ENCODE measurements at places on chromosomes 5 and 9.

DNA sequence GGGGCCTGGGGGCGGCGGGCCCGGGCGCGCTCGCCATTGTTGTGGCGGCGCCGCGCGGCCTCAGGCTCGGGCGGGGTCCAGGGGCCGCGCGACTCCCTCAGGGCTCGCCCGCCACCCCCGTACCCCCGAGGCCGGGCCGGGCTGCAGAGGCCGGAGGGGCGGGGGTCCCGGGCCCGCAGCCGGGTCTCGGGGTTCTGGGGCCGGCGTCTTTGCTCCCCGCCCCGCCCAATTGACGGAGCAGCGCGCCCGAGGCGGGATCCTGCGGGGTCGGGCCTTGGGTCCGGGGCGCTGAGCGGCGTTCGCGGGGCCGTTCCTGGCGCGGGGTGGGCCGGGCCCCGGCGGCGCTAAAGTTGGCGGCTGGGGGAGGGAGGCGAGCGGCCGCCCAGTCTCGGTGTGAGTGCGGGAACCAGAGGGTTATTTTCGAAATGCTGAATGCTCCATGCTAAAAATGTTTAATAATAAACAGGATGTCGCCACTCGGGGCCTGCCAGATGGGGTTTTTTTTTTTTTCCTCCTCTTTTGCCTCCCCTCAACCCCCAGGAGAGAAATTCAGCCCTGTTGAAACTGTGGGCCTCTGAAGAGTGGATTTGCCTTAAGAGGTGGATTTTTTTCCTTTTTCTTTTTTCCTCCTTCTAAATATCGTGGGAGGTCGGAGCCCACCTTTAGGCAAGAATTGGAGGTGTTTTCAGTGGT is 724 bp downstream of the PRRC2B start:
- no peak for DNase-seq

- DNase-seq: peak; percentile 78
These were observed 19.1 kb downstream of the TNFSF8 start for GRCh38 chr9:114911167-114911821.

DNA sequence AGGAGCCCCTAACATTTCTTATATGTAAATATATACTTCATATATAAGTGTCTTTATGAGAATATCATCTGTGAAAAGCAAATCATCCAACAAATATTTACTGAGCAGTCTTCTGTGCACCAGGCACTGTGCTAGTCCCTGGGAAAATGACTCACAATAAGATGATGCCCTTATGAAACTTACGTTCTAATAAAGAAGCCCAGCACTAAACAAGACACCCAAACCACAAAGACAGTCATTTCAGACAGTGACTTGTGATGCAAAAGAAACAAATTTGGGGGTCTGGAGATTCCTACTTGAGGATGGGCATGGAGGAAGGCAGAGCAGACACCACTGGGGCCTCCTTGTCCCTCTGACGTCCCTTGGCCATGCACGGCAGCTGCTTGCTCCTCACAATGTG is 30.6 kb upstream of the PPP1R2B start:
- DNase-seq: no peak

- DNase-seq: no peak
These were observed 316.9 kb upstream of the IRX2 start for GRCh38 chr5:3068401-3068800.

DNA sequence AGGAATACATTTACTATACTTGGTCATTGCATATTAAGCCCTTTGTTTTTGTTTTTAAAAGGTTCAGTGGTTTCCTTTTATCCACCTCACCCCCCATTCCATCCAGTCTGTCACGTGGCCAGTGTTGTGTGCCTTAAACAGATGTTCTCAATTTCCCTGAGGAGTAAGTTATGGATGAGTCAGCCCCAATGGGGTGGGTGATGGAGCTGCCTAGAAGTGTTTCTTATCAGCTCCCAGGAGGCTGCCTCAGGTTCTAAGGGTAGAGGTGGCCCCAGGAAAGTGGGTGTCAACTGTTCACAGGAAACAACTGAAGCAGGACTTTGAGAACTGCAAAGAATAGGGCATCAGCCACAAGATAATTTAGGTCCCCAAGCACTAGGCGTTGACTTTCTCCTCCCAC is 41.1 kb downstream of the ACTBL2 start:
- no peak for DNase-seq

GRCh38 chr9:36935768-36936497 is 98.1 kb downstream of the PAX5 start:
- no peak for DNase-seq

- peak; percentile 79 for DNase-seq
These were observed at the start of gene HSD17B4 for GRCh38 chr5:119452373-119453039. HSD17B4 (plus strand) TSS chr5:119452497; CDS start chr5:119452576, 79 bp downstream.

All from NT2/D1 (cell line).